ENCODE measurements at places on chromosomes 16 and 17.
A peak's percentile ranks its signal among the peaks of the same experiment; 100 is the strongest.

- DNase-seq = peak; percentile 53
These were observed 993 bp downstream of the ERN1 start for GRCh38 chr17:64128787-64129514.

GRCh38 chr17:82273327-82274133 is at the start of gene CSNK1D:
Gene CSNK1D, minus strand, starts transcription at chr17:82273700. Its CDS starts 319 bp downstream, at chr17:82273381.
- peak; percentile 83 for DNase-seq

DNA sequence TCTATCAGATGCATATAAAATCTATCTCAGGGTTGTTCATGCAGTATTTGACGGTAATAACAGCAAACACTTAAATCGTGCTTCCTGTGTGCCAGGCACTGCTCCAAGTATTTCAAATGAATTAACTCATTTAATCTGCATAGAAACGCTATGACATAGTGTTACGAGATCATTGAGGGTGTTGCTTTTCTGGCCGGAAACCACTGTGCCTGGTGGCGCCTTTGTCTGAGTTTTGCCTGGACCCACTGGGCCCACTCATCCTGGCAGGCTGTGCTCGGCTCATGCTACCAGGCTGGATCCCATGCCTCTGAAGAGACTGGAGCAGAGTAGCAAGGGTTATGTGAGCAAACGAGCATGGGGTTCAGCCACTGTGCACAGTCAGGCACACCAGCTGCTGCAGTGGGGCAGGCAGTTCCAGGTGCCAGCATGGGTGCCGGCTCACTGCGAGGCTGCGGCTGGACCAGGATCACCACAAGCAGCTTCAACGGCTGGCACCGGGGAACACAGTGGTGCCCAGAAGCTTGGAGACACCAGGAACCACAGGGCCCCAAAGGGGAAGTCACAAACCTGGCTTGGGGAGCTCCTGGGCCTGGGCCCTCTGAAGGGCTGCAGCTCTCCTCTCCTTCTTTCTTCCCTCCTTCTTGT is 45.9 kb upstream of the CLEC19A start:
- no peak for DNase-seq

DNA sequence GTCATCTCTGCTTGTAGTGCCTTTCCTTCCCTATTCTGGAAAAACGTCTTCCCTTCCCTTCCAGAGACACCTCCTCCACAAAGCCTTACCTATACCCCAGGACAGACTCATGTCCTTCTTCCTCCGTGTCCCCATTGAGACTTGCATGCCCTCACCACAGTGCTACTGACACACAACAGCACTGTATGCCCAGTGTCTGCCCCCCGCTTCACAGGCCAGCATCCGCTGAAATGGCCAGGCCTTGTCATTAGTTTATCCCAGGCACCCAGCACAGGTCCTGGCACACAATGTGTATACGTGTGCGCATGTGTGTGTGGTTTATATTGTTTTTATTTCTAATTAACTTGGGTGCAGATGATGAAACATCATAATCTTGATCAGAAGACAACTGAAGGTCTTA is 130.1 kb upstream of the CCL2 start:
- DNase-seq = no peak

- no peak for DNase-seq
These were observed 92.2 kb downstream of the IRX3 start for GRCh38 chr16:54194334-54194743.

DNA sequence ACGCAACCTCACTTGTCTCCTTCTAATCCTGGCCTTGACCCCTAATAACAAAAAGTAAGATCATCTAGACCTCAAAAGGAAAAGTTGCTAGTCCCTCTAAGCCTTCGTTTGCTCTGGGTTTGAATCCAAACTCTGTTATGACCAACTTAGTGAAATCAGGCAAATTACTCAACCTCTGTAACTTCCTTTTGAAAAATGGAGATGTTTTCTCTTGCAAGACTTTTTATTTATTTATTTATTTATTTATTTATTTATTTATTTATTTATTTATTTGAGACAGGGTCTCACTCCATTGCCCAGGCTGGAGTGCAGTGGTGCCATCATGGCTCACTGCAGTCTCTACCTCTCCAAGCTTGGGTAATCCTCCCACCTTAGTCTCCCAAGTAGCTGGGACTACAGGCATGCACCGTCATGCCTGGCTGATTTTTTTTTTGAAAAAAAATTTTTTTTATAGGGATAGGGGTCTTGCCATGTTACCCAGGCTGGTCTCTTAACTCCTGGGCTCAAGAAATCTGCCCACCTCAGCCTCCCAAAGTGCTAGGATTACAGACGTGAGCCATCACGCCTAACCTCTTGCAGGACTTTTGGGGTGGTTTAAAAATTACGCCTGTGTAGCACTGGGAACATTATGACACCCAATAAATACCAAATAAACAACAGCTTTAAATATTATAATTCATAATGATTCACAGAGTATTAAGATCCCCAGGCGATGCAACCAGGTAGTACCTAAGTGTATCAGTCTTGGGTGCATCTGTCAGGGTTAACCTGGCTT is 63.4 kb downstream of the PITPNC1 start:
- no peak for DNase-seq

GRCh38 chr16:88781140-88782077 is 3.6 kb downstream of the PIEZO1 start:
- DNase-seq = no peak

- no peak for DNase-seq
These were observed 80.1 kb downstream of the SOCS1 start for GRCh38 chr16:11175787-11176341.

DNA sequence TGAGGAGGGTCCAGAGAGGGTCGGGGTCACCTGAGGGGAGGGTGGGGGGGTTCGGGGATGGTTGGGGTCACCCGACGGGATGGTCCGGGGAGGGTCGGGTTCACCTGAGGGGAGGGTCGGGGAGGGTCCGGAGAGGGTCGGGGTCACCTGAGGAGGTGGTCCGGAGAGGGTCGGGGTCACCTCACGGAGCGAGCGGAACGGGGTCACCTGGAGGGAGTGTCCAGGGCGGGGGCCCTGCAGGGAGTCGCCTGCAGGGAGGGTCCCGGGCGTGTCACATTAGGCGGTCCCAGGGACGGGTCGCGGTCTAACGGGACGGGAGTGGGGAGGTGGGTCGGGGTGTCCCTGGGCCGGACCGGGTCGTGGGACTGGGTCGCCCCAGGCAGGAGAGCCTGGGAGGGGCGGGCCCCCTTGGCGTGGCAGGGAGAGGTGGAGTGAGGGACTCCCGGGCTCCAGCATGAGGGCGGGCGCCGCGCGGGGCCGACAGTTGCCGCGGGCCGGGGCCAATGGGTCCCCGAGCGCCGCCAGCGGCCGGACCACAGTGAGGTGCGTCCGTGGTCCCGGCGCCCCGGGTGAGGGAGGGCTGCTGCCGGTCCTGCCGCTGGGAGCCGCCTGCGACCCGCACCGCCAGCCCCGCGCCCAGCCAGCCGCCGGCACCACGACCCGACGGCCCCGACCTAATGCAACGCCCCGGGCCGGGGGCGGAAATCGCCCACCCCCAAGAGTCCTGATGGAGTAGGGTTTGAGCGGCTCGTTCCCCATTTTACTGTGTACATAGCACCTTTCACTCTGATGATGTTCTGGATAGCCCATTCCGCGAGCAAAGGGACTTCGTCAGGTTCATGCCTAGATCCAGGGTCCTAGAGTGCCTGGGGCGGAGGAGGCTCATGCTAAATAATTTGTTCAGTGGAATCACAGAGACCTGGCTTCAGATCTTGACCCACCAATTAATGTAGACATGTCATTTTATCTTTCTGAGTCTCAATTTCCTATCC is 1.2 kb upstream of the ABCA3 start:
- DNase-seq = no peak

GRCh38 chr17:38786372-38786771 is 13.0 kb downstream of the PIP4K2B start:
- no peak for DNase-seq

- DNase-seq = no peak
These were observed 13.4 kb upstream of the CDH5 start for GRCh38 chr16:66353055-66353454.

- peak; percentile 24 for DNase-seq
These were observed 16.3 kb downstream of the SCN4A start for GRCh38 chr17:63956296-63956920.

DNA sequence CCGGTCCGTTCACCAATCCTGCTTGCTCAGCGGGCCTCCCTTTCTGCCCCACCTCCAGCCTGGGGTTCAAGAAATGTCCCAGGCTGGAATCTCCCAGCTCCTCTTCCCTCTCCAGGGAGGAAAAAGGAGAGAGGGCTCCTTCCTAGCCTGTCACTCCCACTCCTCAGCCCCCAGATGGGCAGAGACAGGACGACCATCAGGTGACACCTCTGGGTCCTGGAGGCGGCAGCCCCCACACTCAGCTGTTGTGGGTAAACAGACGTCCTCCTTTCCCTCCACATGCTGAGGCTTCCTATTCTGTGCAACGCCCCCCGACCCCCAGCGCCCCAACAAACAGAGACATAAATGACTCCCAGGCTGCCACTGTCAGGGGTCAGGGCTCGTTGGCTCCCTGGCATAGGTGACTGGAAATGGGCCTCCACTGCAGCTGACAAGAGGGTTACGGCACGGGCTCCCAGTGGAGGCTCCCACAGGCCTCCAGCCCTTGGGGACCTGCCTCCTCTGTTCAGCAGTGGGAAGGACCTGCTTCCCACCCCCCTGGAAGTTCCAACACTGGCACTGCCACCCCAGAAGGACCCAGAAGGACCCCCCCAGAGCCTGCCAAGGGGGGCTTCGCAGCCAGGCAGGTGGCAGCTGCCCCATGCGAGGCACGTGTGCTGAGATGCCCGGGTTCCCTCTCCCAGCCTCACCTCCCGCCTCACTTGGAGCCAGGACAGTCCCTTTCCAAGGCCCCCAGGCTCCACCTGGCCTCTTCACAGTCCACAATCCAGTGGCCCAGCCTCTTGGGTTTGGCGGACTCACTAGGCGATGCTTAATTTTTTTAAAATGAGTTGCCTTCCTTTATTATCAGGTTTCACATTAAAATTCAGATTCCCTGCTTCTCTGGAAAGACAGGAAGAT is 232.3 kb downstream of the KATNIP start:
- no peak for DNase-seq

DNA sequence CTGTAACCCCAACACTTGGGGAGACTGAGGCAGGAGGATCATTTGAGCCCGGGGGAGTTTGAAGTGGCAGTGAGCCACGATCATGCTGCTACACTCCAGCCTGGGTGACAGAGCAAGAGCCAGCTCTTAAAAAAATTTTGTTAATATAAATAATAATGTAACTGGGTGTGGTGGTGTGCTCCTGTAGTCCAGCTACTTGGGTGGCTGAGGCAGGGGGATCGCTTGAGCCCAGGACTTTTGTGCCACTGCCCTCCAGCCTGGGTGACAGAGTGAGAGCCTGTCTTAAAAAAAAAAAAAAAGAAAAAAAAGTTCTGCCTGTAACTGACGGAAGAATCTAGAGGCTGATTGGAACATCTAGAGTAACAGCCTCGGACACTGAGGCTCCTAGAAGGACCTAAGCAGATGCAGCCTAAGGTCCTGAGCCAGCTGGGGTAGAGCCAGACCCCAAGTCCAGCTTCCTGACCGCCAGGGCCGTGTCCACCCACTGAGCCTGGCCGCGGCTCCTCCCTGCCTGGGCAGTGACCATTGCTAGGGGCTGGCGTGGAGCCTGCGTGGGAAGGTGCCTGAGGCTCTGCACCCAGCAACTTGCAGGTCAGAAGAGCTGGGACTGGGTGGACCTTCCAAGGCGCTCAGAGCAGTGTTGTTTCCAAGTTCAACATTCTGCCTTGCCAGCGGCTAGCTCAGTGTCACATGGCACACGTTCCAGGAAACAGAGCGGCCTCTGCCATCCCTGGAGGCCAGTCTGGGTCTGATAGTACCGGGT is 209.4 kb upstream of the CIBAR2 start:
- DNase-seq = no peak

DNA sequence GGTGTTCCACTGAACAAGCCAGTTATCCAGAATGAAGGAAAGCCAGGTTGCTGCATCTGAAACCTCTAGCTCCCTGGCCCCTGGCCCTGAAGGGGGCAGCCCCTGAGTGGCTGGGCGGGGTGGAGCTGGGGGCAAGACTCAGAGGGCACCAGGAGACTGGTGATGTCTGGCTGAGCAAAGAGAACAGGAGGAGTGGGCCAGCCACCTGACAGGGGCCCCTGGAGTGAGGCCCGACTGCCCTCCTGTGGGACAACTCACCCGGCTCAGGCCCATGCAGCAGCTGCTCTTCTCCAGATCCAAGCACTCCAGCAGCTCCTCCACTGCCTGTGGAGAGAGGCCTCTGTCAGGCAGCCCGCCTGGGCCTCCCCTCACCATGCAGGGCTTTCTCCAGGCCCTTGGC is 60.4 kb downstream of the PIPOX start:
- DNase-seq = no peak

- no peak for DNase-seq
These were observed 8.0 kb downstream of the TNRC6C start for GRCh38 chr17:77966476-77966875.

GRCh38 chr17:2996810-2997670 is 66.4 kb downstream of the OR1D5 start:
- DNase-seq = no peak

DNA sequence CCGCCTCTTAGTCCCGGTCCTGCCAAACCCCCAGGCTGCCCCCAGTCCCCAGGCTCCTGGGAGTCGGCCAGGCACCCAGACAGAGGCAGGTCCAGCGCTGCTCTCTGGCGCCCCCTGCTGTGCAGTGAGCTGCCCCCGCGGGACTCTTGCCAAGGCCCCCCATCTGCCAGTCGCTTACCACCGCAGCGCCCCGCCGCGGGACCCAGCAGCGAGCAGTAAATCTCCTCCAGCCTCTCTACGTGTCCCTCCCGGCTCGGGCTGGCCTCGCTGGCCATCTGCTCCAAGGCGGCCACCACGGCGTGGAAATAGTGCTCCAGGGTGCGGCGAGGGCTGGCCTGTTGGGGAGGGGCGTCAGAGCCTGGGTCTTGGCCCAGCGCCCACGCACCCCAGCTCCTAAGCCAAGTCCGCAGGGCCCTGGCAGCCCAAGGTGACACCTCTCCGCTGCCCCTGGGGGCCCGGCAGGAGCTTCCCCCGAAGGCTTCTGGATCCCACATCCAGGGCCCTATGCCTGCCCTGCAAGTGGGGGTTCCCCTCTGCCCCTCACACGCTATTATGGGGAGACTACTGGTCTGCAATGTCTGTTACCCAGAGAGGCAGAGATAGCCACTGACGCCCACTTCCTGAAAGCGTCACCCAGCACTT is 33.7 kb upstream of the MFSD6L start:
- no peak for DNase-seq

GRCh38 chr16:3158510-3159314 is 23.9 kb downstream of the ZNF213 start:
- peak; percentile 88 for DNase-seq

DNA sequence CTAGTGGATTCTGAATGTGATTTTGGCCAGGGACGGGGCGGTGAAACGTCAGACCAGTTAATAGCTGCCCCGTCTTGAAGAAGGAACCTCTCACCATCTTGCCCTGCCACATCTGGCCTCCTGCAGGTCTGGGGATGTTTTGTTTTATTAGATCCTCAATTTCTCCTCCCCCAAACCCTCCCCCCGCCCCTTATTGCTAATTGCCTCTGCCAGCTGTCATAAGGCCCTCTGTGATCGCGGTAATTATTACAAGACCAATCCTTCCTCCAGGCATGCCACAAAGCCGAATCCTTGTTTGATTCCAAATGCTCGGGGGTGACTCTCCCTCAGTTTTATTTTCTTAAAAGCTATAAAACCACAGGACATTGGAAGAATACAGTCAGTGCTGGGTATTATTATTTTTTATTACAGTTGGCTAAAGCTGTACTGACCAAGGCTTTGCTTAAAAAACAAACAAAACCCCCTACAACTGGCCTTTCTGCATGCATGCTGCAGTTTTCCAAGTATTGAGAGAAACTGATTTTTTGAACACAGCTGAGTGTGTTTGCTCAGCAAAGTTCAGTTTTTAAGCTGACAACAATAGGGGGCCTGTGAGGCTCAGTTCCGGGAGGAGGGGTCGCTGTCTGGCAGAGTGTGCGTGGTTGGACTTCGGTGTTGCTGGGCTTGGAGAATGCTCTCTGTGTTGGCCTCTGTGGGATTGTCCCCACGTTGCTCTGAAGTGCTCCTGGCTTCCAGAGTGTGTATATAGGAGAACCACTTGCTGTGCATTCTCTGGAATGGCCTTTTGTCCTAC is 1.7 kb downstream of the KSR1 start:
- peak; percentile 15 for DNase-seq
